ENCODE measurements at places on chromosomes 2 and 18.

DNA sequence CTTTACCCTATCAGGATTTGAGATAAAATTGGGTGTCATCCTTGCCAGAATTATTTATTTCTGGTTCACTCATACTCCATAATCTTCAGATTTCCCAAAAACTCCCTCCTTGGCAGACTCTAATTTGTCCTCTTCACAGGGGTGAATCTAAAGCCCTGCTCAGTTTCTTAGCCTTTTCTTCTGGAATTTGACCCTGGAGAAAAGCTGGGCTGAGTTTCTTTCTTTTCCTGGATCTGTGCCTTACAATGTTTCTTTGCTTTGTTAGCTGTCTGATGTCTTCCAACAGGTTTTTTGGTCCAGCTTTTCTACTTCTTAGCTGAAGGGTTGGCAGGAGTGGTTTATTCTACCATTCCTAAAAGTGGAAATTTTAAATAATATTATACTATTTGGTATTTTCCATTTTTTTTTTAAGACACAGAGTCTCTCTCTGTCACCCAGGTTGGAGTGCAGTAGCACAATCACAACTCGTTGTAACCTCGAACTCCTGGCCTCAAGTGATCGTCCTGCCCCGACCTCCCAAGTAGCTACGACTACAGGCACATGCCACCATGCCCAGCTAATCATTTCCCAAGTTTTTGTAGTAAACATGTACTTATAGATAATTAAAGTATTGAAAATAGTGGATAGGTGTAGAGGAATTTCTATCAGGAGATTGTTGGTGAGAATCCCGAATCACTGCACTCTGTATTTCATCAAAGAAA, 138.4 kb upstream of the TWIST2 start:
- no peak for DNase-seq

GRCh38 chr2:59658906-59659635, 894.4 kb downstream of the BCL11A start:
- no peak for DNase-seq

DNA sequence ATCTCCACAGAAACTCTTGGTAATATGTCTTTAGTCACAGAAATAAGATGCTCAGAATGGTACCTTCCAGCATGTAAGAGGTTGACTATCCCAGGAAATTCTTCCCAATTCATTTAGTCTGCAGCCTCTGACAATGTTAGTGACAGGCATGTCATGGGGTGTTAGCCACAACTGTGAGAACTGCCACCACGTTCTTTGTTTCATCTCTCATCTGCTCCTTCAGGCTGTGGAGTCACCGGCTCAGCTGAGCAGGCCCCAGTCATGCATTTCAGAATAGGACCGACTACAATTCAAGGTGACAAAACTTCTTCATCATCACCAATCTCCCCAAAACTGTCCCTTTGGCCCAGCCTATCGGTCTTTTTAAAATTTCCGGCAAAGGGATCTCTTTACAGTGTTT, 167.5 kb downstream of the AKAIN1 start:
- no peak for DNase-seq

GRCh38 chr2:81158505-81158904, 854.0 kb upstream of the LRRTM1 start:
- DNase-seq, result no peak

DNA sequence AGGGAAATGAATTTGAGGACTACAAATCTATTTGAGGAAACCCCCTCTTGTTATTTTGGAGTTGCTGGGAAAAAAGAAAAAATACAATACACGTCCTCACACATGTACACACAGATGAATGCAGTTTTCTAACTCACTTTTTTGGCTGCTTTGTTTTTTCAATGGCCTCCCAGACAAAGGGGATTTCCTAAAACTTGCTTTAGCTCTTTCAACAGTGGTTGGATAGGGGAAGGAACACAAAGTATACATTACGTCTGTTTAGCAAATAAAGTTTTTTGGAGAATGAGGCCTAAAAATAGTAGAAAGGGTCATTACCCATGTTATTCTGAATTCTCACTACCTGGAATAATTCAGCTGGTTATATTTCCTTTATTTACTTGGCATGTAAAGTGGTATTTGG, 125.3 kb upstream of the ITGB6 start:
- no peak for DNase-seq

- DNase-seq, result no peak
These were observed 12.0 kb upstream of the DARS1 start for GRCh38 chr2:135997380-135997779.

DNA sequence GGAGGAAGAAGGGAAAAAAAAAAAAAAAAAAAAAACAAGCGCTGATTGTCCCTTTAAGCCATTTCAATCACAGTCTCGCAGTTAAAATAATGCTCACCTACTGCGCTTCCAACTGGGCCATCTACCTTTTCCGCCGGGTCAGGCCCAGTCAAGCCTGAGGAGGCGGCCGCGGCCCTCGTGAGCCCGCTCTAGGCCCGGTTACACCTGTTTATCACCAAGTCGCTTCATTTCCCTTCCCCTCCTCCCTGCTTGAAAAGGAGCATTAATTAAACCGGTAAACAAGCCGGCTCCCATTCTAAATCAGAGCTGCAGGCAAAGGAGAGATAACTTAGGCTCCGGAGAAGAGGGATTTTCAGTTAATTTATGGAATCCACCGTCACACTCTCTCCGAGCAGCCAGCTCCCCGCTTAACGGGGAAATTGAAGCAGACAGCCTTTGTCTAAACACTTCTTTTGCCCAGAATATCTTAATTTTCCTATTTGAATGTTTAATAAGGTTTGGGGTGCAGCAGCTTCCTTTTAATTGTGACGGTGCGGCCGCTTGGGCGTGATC, 140.1 kb upstream of the SIX3 start:
- DNase-seq, result no peak

GRCh38 chr18:12741351-12741750, 38.5 kb downstream of the PSMG2 start:
- DNase-seq, result no peak

- no peak for DNase-seq
These were observed 30.5 kb upstream of the ITGAV start for GRCh38 chr2:186559370-186559769.

DNA sequence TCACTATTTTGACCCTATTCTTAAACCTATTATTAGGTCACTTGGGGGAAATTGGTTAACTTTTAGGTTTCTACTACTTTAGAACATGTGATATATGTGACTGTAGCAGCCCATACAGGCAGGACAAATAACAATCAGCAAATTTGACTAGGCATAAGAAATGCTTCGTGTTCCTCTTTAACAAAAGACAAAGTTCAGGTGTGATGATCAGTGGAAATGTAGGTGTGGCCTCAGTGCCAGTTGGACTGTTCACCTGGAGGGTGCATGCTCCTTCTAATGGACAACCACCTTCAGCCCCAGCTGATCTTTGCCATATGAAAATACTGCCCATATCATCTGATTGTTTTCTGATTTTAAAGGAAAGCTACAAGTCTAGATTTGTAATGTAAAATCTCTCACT, 6.4 kb downstream of the PDK1 start:
- DNase-seq, result no peak

DNA sequence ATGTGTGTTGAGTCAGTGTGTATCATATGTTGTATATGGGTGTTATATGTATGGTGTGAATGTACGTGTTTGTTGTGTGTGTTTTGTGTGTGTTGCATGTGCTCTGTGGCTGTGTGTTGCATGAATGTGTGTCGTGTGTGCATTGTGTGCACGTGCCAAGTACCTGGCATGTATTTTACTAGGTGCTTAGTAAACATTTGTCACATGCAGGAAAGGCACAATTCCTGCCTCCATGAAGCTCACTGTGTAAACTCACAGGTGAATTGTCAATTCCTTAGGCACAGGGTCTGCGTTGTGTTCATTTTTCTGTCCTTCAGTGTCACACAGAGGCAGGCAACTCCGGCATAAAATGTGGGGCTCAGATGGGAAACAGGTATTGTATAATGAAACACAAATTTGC, 22.3 kb upstream of the IL1R1 start:
- DNase-seq, result no peak

GRCh38 chr2:102632380-102633175, 13.2 kb downstream of the SLC9A2 start:
- DNase-seq, result no peak

DNA sequence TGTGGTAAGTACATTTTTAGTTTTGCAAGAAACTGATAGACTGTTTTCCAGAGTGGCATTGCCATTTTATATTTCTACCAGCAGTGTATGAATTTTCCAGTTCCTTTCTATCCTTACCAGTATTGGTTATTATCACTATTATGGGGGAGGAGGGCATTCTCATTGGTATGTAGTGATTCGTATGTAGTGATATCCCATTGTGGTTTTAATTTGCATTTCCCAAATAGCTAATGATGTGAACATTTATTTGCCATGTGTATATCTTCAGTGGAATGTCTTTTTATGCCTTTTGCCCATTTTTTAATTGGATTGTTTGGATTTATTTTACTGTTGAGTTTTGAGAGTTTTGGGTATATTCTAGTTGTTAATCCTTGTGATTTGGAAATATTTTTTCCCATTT, 16.9 kb downstream of the EIF5B start:
- DNase-seq, result no peak

DNA sequence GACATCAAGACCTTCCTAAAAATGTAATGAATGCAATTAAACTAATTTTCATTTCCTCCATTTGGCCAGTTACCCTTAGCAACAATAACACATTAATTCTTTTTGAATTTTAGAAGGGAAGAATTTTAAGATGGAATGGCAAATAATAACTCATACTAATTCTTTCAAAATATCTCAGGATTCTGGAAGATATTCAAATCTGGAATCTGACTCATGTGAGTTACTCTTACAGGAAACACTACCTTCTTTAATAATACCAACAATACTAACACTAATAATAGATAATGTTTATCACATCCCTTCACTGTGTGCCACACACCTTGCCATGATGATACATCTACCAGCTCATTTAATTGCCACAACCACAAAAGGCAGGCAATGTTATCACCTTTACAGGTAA, 46.4 kb downstream of the ZNF521 start:
- DNase-seq, result no peak

DNA sequence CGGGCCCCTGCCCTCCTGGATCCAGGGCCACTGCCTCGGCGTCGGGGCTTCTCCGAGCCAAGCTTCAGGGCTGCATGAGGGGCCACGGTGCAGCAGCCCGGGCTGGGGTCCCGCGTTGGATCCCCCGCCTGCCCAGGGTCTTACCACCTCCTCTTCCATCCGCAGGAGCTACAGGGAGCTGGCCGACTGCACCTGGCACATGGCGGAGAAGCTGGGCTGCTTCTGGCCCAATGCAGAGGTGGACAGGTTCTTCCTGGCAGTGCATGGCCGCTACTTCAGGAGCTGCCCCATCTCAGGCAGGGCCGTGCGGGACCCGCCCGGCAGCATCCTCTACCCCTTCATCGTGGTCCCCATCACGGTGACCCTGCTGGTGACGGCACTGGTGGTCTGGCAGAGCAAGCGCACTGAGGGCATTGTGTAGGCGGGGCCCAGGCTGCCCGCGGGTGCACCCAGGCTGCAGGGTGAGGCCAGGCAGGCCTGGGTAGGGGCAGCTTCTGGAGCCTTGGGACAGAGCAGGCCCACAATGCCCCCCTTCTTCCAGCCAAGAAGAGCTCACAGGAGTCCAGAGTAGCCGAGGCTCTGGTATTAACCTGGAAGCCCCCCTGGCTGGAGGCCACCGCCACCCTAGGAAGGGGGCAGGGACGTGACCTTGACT, 52.1 kb downstream of the RAMP1 start:
- DNase-seq, result no peak

- DNase-seq, result no peak
These were observed 38.7 kb downstream of the PXDN start for GRCh38 chr2:1705557-1706076.

DNA sequence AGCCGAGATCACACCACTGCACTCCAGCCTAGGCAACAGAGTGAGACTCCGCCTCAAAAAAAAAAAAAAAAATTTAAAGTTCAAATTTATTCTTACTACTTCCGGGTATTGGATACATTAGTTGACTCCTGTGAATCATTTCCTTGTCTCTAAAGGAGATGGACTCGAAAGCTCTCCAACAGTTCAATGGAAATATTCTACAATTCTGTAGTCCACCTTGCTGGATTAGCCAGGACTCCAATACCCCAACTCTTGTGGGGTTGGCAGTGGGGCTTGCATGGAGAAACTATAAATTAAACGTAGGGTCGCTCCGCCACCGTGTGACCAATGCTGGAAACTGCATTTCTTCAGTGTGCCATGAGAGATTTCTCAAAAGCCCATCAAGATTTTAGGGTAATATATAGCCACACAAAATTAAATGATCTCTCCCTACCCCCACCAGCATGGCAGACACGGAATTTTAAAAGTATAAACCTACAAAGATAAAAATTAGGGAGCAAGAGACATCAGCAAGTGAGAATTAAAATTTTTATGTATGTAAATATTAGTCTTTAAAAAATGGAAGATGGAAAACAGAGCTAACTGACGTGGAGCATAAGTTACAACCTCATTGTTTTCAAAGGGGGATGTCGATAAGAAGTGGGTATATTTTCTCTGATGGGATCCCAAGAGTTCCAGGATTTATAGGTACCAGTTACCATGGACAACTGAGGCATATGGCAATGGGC, 27.8 kb upstream of the GAREM2 start:
- DNase-seq, result peak; percentile 46

DNA sequence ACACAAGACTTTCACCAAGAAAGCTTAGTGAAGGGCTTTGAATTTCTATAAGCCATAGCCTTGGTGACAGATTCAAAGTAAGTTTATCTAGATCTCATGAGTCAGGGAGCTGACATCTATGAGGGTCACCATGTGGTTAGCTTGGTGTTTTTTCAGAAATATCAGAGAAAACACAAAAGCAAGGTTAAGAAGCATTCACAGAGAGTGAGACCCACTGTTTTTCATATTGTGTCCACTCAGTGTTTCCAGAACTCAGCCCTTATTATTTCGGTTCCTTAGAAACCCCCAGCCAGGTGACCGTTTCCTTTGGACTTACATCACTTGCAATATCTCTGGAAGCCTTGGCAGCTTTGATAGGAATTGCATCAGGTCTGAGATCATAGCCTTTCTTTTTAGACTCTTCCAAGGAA, 76.6 kb downstream of the NEB start:
- DNase-seq, result no peak

DNA sequence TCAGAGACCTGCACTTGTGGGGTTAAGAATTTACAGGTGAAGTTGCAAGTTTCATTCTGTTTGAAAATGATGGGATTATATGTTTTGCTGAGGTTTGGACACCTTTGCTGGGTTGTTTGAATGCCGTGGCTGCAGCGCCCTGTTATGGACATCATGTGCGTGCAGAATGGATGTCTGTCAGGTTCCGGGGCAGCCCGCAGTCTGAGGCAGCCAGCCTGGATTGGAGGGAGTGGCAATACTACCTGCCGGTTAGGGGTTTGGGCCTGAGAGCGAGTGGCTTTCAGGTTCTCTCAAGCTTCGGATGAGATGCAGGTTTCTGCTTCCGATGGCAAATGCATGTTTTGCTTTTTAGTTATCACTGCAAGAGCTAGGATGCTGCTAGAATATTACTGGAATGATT, 1.1 kb downstream of the CASP8 start:
- no peak for DNase-seq

DNA sequence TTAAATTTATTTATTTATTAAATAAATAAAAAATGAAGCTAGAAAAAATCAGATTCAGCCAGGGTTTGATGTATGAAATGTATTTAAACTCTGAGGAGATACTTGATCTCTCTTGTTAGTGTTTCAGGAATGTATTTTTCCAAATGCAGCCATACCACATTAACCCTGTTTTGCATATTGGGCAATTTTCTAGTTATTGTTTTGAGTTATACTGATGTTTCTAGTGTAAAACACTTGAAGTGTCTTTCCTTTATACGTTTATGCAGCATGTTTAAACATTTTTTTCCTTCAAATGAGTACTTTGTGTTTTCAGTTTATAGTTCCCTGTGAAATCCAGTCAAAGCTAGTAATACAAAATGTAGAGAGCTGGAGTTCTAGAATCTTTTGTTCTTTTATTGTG, 69.9 kb downstream of the WDR7 start:
- no peak for DNase-seq

- DNase-seq, result no peak
These were observed 10.2 kb downstream of the C18orf32 start for GRCh38 chr18:49476664-49477411.

All from activated CD4-positive, alpha-beta T cell treated with anti-CD3 and anti-CD28 coated beads, Interleukin-2, amount 50 U/mL, for 24 hours (primary cell).